ENCODE measurements at places on chromosomes 4 and X.

DNA sequence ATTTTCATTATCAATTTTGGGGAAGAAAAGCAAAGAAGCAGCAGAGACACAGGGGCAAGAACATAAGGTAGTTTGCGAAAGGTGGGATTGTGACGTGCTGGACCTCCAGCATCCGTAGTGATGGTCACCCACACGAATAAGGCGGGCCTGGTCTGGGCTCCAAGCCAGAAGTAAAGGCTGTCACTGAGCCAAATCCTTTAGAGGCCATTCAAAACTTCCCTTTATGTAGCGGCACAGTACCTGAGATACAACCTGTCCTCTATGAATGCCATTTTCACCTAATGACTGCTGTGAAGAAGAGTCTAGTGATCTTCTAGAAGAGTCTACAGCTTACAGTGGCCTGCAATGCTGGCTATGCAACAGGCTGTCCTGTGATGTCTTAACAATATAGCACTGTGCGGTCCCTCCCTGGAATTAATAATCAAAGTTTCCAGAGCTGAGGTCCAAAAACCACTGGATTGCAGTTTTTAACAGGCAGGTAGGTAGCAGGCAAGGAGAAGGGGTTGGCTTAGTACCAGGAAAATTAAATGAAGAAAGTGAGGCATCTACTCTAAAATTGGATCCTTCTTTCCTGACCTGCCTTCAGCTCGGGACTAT lies 56.2 kb downstream of the TRIML1 start:
- DNase-seq: peak; percentile 52

GRCh38 chrX:38278682-38279081 lies 48.6 kb downstream of the RPGR start:
- DNase-seq: no peak

DNA sequence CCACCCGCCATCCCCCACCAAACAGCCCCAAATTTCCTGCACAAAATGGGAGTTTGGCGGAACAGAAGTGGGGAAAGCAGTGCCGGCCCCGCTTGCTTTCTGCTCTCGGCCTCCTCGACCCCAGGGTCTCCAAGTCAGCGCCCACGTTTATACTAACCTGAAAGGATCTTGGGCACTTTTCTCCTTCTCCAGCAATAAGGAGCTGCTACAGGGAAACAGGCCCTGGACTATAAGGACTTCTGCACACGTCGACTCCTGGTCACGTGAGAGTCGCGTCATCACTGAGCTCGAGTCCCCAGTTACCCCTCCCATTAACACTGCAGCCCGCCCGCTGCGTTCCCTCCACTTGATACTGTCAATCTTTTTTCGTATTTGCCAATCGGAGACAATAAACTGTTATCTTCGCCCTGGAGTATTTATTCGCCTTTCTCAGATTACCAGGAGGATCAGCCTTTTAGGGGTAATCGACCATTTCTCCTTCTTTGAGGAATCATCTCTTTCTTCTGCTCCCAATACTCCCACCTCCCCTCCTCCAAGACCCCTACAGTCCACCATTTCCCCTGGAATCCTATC lies at the start of gene TCEAL8:
Gene TCEAL8, minus strand, starts transcription at position 235 of the 573 bp plus-strand sequence. CDS start 1,176 bp downstream, outside the sequence.
- DNase-seq: peak; percentile 83

- DNase-seq: peak; percentile 77
Observed at GRCh38 chr4:54231768-54232688, 2.9 kb downstream of the PDGFRA start.

- DNase-seq: peak; percentile 53
Observed at GRCh38 chr4:144647095-144647561, 1.2 kb downstream of the HHIP start.

DNA sequence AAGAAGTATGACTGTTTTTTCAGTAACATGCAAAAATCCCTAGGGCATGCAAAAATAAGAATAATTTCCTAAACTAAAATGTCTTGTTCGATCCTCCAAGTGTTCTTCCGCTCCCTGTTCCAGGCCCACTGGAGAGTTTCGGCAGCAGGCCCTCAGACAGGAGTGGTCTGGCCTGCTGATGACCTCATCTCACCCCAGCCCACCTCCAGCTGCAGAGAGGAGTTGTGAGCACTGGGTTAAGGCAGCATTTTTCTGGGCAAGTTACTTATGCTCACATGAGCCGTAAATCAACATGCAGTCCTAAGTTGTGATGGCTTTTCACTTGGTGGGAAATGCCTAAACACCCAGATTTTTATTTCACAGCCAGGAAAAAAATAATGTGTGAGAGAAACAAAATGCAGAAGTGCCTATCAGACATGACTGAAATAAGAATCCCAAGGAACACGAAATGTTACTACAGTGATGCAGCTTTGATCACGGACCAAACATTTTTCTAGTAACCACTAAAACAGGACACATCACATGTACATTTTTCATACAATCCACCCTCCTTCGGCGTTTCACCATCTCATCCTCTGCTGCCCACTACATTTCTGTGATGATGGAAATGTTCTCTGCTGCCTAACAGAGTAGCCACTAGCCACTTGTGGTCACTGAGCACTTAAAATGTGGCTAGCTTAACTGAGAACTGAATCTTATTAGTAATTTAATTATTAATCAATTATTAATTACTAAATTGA lies 153.3 kb upstream of the TBL1X start:
- no peak for DNase-seq

- DNase-seq: no peak
Observed at GRCh38 chr4:158895797-158896576, 127.2 kb downstream of the FNIP2 start.

- DNase-seq: no peak
Observed at GRCh38 chr4:137194670-137195069, 337.6 kb downstream of the PCDH18 start.

DNA sequence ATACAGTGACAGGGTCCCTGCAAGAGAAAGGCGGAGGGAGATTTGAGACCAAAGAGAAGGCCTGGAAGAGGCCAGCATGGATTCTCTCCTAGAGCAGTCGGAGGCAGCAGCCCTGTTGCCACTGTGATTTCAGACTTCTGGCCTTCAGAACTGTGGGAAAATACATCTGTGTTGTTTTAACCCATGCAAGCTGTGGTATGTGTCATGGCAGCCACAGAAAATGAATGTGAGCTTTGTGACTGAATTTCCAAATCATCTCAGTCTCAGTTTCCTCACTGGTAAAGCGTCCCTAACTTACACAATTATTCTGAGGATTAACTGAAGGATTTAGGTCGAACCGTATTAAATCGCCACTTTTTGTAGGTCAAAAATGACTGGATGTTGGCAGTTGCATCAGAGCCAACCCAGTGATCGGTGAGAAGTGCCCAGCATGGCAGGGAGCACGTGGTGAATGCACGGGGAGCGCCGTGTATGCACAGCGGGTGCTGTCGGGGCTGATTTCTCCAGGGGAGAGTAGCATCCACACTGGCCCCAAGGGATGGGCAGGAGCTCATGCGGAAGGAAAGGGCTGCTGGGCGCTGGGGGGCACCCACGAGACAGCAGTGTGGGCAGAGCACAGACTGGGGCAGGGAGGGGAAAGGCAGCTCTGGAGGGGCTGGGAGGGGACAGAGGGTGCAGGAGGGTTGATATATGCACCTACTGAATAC lies 23.8 kb upstream of the NSG1 start:
- DNase-seq: no peak

All from left hindlimb (tissue), 1 donor.